Endothelial cell of coronary artery (primary cell): ENCODE measurements at places on chromosomes 2 and 18. TPM values are rescaled to one million over a fixed set of nuclear protein-coding genes. Genes with fewer than 3 reads are reported as not detected.

The LTBP1 gene
- total RNA-seq = 10.7 and 49.4 TPM in 2 replicates

The FOXD4L1 gene
- total RNA-seq = 0.18 TPM in 1 of 2 replicates, not detected in the other

The KHK gene
- 1.2 and 2.0 TPM in 2 replicates for total RNA-seq

The ADI1 gene
- 32.4 and 35.9 TPM in 2 replicates for total RNA-seq

The EDAR gene
- total RNA-seq = not detected in 2 replicates

The CENPO gene
- total RNA-seq = 8.5 and 15.7 TPM in 2 replicates

The TMEFF2 gene
- total RNA-seq = not detected in 2 replicates

The KCNK3 gene
- total RNA-seq = not detected in 2 replicates

The PDE11A gene
- under 0.01 and 0.09 TPM in 2 replicates for total RNA-seq

The PRKRA gene
- total RNA-seq = 31.1 and 40.7 TPM in 2 replicates

The MC5R gene
- total RNA-seq = not detected in 2 replicates

The ALMS1 gene
- total RNA-seq = 8.9 and 10.1 TPM in 2 replicates

The LAMA1 gene
- 0.09 and 0.75 TPM in 2 replicates for total RNA-seq
